ENCODE measurements at places on chromosomes 12 and 14.

DNA sequence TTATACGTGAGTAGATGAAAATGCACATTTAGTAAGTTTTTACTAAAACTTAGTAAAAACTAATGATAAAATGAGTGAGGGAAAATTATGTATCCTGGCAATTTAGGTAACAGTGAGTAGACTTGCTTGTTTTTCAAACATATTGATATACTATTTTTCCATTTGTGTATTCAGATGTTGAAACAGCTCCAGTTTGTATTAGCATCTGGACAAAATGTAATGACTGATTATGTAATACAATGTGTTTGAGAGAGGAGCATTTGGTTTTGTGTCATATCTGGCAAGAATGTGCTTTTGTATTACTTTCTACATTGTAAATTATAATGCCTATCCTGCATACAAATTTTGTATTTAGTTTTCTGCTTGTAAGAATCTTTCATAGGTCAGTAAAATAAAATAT is 5.6 kb downstream of the CNOT2 start:
- DNase-seq, result no peak

- DNase-seq, result peak; percentile 64
These were observed 199.5 kb upstream of the PLEKHG7 start for GRCh38 chr12:92503029-92503931.

GRCh38 chr14:21860172-21860571 is 186.6 kb upstream of the OR4E1 start:
- no peak for DNase-seq

- peak; percentile 25 for DNase-seq
These were observed 32.1 kb downstream of the BAZ1A start for GRCh38 chr14:34843011-34843554.

- no peak for DNase-seq
These were observed 71.4 kb downstream of the PAPOLA start for GRCh38 chr14:96573473-96574100.

DNA sequence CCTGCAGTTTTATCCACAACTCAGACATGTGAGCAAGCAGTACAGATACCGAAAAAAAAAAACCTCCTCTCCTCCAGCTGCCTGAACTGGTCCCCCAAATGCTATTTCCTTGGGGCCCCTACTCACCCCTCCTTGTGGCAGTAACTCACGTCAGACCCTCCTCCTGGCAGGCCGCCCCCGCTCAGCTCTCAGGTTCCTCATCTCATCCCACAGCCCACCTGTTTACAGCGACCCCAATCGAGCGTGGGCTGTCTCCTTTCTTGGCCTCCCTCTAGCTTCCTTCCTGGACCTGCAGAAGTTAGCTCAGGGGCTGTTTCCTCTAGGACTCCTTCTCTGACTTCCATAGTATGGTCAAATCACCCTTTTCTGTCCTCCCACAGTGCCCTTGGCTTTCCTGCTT is 455.3 kb downstream of the BCL11B start:
- no peak for DNase-seq

DNA sequence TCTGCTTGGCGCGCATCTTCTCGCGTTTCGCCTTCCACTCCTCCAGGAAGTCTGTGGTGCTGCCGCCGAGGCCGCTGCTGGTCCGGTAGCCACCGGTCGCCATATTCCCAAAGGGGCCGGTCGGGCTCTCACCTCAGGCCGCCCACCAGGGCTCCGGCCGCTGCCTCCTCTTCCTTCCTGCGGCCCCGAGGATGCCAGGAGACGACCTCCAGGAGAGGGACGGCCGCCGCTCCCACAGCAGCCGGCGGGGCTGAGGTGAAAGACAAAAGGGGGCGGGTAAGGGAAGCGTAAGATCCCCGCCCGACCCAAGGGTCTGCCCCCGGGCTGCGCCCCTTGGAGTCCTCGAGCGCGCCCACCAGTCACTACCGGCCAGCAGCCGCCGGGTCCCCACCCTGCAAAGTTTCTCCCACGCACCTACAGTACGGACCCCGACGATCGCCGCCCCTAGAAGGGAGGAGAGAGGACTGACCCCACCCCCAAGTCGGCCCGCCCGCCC is 574 bp downstream of the PAWR start:
- DNase-seq, result no peak

DNA sequence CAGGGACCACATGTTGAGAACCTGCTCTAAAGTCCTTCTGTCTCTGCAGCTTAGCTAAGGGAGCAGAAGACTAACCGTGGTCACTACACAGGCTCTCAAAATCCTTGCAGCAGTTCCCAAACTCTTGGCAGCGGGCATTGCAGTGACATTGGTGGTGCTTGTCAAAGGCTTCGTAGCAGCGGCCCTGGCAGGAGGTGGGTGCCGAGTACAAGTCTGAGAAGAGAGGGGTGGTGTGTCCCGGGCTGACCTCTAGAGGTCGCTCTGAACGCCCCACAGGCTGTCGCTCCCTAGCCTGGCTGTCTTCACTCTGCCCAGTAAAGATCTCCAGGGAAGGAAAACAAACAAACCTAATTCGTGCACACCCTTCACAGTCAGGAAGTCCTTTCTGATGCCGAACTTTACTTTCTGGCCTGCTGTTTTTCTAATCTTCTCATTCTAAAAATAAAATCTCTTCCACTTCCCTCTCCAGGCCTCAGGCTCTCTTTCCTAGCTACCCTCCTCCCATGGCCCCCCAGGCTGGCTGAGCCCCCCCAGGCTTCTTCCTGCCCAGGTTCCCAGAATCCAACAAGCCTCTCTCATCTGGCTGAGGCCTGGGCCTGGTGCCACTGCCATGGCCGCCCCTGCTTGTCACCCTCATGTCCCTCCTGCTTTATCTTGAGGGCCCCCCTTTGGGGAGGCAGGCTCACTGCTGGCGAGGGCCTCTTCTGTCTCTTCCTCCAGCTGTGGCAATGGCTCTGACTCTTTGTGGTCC is 7.7 kb downstream of the ENDOU start:
- peak; percentile 27 for DNase-seq

GRCh38 chr14:25929881-25930615 is 667.8 kb downstream of the NOVA1 start:
- DNase-seq, result no peak

GRCh38 chr12:28130625-28131598 is 59.3 kb upstream of the CCDC91 start:
- DNase-seq, result no peak

DNA sequence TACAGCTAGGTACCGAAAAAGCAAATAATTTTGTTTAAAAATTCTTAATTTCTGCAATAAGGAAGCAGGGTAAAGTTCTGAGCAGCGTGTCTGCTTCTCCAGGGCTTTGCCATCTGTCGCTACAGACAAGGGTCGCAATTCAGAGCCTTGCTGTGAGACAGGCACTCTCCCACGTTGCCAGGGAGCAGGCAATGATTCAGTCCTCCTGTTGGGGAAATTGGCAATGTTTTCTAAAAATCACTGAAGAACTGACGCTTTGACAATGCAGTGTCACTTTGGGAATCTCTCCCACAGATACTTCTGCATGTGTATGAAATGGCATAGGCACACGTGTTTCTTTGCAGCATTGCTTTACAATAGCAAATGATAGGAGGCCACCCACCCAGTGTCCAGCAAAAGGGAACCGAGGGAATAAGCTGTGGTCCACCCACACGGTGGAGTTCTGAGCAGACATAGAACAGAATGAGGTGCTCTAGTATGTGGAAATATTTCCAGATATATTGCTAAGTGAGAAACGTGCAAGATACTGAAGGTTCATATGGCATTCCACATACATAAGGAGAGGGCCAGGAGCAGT is 16.0 kb upstream of the HIP1R start:
- no peak for DNase-seq

DNA sequence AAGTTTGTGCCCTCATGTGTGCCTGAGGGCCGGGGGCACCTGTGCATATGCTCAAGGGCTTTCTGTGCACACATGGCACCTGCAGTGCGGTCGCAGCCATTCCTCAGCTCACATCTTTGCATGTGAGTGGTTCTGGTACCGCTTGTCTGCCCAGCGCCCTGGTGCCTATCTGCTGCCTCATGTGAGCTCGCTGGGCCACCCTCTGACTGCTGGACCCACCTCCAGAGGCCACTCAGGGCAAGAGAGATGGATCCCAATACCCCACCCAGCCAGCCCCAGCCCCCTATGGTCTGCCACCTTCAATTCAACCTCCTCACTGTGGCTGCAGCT is 5.4 kb upstream of the AMN start:
- no peak for DNase-seq

GRCh38 chr12:81809113-81809777 is 50.1 kb upstream of the PPFIA2 start:
- no peak for DNase-seq

DNA sequence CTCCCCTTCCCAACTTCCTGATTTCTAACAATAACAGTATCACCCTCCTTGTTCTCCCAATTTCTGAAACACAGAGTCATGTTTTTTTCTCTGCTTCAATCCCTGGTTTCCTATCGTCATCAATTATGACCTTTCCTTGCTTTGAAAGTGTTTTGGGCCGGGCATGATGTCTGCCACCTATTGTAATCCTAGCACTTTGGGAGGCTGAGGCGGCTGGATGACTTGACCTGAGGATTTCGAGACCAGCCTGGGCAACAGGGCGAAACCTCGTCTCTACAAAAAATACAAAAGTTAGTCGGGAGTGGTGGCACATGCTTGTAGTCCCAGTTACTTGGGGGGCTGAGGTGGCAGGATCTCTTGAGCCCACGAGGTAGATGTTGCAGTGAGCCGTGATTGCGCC is 12.6 kb upstream of the GPR162 start:
- DNase-seq, result no peak

DNA sequence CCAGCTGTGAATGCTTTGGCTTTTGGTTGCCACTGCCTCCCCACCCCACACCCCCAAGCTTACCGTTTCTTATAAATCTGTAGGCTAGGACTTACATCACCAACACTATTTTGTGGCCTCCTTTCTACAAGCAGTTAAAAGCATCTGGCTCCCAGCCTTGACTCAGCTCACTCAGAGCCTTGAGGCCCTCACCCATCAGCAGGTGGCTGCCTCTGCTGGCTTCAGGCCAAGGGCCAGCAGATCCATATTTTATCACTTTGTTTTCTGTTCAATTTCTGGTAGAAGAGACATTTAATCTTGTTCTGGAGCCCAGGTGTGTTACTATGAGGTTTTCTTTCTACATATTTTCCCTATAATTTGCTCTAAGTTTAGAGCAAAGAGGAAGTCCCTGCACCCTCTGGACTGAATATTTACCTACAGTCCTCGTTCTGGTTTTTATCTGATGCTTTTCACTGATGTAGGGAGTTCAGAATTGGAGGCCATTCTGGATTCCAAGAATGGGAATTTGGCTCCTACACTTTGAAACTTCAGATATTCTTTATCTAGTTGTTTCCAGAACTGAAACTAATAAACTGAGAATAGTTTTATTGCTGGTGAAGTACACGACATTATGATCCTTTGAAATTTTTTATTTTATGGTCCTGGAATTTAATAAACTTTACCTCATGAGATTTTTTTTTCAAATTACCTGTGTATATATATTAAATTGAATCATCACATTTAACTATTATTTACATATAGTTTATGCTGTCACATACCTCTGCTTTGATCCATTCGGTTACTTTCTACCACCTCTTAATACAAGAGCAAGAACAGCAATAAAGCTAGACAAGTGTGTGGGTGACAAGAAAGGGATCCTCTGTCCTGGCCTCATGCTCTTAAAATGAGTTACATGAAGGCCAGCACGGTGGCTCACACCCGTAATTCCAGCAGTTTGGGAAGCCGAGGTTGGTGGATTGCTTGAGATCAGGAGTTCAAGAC is 22.2 kb downstream of the PLBD1 start:
- no peak for DNase-seq

DNA sequence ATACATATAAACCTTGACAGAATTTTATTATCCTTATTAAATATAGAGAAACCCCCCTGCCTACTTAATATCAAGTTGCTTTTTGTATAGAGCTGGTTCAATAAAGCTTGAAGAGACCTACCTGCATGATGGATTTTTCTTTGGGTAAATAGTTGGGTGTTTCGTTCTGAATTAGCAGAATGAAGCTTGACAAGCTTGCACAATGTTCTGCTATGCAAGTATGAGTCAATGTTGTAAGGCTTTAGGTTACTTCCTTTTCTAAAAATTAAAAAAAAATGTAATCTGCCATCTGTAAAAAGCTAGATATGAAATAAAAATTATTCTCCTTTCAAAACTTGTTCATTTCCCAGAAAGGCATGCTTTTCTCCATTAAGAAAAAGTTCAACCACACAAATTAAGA is 1662.6 kb upstream of the SEL1L start:
- DNase-seq, result no peak

GRCh38 chr12:129193263-129193871 is 340.1 kb downstream of the GLT1D1 start:
- no peak for DNase-seq

DNA sequence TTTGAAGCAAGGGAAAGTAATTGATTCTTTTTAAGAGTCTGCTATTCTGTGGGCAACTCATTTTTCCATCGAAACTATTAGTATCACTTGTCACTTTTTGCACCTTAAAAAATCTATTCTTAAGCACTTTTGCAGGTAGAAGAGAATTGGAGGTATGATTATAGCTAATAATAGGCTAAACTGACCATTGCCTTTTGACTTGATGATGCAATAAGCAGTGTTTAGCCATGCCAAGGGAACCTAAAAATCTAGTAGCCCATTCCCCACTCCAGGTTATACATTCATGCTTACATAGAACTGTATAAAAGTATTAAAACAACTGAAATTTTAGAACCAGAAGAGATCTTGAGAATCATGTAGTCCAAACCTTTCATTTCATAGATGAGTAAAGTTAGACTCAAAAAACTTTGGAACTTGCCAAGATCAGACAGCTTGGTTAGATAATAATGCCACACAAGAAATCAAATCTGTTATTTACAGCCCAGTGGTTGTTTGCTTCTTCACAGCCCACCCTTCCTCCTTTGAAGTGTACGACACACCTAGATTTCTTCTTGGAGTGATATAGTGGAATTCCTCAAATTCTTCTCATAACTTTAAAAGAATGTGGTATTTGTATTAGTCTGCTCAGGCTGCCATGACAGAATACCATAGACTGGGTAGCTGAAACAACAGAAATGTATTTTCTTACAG is 21.7 kb upstream of the GARIN2 start:
- DNase-seq, result no peak

DNA sequence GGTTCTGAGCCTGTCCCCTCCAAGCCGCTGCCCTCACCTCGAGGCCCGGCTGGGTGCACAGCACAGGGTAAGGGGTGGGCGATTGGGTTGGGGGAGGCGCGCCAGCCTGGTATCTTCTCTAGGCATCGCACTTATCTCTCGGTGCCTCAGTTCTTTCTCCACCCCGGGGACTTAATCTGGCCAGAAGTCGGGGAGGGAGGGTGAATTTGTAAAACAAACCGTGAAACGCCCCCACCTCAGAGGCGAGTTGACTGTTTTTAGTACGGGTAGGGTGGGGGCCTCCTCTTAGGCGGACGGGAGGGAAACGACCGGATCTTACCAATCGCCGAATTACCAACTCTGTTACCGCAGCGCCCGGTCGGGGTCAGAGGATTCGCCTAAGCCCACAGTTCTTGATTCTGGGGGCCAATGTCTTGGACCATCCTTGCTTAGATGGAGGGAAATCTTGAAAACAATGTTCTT is 1.4 kb upstream of the TBX3 start:
- no peak for DNase-seq

- no peak for DNase-seq
These were observed 17.9 kb upstream of the RND1 start for GRCh38 chr12:48883305-48884161.

- no peak for DNase-seq
These were observed 440.4 kb downstream of the ADAMTS20 start for GRCh38 chr12:43111608-43112007.

GRCh38 chr12:105805730-105806399 is 332.9 kb downstream of the NUAK1 start:
- DNase-seq, result no peak

All from T-helper 2 cell treated with Interferon-gamma antibody and Interleukin-4, amounts not matched to agents 5 μg/mL and 100 μg/mL, for 36 hours (primary cell).